Brain (organoid and tissue), 16 donors: ENCODE measurements at places on chromosomes 3 and 15.
A peak's percentile ranks its signal among the peaks of the same experiment; 100 is the strongest.

GRCh38 chr3:107589454-107589853 lies 66.7 kb downstream of the BBX start:
- no peak for DNase-seq

DNA sequence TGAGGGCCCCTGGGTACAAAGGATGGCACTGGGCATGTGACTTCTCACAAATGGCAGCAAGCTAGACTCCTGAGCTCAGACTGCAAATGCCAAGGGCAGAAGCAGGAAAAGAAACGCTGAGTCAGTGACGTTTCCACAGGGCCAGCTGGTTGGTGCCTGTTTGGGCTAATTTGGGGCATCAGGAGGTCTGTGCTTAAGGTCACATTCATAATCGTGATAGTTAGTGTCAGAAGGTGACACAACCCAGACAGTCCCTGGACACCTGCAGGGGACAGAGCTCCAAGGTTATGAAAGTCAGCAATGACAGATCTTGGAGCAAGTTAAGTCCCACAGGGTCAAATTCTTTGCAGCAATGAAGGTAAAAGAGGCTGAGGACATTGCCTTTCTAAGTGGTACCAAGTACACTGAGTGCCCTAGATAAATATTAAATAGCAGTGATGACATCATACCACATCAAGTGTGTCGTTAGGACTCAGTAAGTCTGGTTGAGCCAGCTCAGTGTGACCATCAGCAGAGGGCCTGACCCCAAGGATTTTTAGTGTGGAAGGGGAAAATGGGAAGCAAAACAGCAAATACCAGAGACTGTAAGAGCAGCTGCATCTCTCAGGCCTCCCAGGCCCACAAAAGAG lies 556.9 kb upstream of the CFAP20DC start:
- no peak for DNase-seq

- no peak for DNase-seq
These were observed 86.2 kb upstream of the COL6A5 start for GRCh38 chr3:130259166-130259874.

DNA sequence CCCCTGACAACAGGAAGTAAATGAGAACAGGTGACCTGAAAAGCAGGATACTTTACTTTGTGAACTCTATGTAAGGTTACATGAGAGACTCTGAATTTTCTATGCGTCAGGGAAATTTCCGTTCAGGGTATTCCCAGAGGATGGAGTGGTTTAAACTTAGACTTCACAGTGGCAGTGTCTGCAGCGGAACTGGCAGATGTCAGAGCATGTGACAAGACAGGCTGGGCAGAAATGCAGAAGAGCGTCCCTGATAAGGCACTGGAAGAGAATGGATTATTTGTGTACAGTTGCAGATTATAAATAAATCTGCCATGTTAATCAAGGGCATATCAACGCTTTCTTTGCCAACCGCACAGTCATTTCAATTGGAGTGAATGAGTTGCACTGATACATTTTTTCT lies 598.4 kb upstream of the ZNF717 start:
- DNase-seq: peak; percentile 31

DNA sequence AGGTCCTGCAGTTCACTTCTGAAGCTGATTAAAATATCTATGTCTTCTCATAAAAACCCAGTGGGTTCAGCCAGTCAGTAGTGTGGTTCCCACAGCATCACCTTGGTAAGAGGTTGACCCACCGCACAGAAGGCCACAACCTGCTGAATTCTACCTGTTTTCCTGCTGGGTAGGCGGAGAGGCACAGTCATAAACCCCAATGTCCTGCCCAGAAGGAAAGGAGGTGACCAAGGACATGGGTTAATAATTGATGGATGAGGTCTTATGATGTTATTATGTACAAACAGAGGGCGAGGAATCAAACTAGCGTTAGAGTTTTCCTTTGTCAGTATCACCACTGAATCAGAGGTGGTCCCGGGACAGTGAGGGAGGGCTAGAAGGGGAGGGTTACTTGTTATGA lies 27.8 kb downstream of the CA12 start:
- DNase-seq: no peak

DNA sequence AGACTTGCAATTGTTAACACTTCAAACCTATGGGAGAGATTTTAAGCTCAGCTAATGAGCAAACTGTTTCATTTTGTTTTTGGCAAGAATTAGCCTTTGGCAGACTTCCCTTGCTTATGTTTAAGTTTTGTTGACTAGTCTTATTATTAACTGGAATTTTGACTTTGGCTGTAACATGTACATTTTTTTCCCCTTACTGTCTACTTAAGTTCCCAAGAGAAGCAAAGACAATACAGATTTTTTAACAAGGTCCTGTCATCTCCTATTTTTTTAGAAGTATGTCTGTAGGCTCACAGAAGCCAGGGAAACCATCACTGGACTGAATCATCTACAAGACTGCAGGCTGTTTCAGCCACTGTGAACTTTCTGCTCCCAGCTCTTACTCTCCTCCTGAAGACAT lies 74.3 kb downstream of the DGKG start:
- peak; percentile 87 for DNase-seq

DNA sequence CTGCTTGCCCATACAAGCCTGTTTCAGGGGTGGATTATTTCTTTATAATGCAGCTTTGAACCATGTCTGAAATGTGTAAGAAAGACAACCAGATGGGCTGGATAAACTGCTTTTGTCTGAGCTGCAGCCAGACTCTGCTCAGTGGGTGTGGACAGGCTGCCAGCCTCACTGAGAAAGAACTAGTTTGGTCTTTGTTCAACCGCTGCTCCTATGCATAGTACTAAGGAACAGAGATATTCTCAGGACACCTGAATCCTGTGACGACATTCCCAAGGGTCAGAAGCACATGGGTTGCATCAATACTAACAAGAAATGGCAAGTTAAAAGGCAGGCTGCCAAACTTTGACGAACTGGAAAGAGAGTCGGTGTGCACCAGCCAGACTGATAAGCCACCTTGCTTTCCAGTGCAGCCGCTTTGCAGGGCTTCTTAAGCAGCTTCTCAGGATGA lies 57.2 kb downstream of the PLD1 start:
- peak; percentile 65 for DNase-seq

DNA sequence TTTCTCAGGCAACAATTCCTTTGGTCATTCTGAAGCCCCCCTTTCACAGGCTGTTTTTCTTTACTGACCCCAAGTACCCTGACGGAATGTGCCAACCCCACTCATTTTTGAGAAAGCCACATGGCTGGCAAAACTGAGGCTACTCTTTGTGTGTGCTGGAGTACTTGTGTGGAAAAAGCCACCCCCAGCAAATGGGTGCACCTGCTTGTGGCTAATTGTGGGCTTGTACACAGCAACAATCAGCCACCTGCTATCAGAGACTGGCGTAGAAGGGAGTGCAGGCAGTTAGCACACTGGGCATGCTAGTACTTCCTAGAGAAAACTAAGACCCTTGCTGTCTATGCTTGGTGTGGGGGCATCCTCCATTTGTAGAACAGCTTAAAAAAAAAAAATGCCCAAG lies 110.1 kb upstream of the LMOD3 start:
- no peak for DNase-seq

- no peak for DNase-seq
These were observed 53.5 kb downstream of the TBC1D2B start for GRCh38 chr15:78023865-78024518.

DNA sequence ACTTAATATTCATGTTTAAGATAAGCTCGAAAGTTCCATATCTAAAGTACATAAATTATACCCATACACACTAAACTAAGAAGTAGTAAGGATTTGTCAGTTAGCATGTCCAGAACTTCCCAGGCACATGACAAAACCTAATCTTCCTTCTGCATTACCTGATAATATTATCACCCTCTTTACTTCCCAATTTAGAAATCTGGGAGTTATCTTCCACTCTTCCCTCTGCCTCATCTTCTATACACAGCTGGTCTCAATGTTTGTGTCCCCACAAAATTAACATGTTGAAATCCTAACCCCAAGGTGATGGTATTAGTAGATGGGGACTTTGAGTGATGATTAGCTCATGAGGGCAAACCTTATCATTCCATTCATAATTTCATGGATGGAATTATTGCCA lies 15.3 kb downstream of the GABPB1 start:
- DNase-seq: no peak

- DNase-seq: peak; percentile 25
These were observed 382.4 kb downstream of the IL5RA start for GRCh38 chr3:2727610-2728318.

DNA sequence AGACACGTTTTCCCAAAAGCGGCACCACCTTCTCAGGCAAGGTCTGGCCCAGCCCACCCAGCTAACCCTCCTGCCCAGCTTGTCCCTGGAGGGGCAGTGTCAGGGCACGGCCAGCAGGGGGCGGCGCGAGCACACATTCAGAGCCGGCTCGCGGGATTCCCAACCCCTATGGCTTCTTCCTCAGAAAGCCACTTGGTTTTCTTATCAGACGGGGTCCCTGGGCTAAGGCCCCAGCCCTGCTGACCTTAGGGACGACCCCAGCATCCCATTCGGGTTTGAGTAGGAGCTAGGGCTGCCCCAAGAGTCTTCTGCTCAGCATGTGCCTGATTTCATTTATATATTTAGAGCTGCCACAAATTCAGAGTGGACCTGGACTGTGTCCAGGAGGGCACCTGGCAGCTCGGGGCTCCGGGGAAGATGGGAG lies 14.5 kb downstream of the RLBP1 start:
- peak; percentile 69 for DNase-seq

GRCh38 chr3:189146848-189147247 lies 24.9 kb upstream of the TPRG1 start:
- no peak for DNase-seq

DNA sequence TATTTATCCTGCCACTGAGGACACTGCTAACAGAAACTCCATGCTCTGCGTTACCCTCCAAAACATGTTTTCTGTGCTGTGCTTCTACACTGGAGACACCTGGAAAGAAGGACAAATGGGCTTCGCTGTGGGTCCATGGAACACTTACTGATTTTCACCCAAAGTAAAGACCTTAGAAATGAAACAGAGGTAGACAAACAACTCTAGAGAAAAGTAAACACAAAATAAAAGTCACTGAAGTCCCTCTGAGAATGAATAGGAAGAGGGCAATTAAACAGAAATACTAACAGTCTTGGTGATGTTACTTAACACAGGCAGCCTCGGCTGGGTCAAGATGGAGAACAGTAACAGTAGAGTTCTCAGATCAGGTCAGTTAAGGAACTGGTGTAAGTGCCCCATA lies 6.7 kb upstream of the STIMATE start:
- no peak for DNase-seq

GRCh38 chr3:71056327-71056726 lies 527.2 kb downstream of the FOXP1 start:
- no peak for DNase-seq

- DNase-seq: no peak
These were observed 153.6 kb downstream of the AKAP13 start for GRCh38 chr15:85534031-85534430.

GRCh38 chr3:56321383-56321782 lies 146.9 kb downstream of the ERC2 start:
- DNase-seq: no peak

DNA sequence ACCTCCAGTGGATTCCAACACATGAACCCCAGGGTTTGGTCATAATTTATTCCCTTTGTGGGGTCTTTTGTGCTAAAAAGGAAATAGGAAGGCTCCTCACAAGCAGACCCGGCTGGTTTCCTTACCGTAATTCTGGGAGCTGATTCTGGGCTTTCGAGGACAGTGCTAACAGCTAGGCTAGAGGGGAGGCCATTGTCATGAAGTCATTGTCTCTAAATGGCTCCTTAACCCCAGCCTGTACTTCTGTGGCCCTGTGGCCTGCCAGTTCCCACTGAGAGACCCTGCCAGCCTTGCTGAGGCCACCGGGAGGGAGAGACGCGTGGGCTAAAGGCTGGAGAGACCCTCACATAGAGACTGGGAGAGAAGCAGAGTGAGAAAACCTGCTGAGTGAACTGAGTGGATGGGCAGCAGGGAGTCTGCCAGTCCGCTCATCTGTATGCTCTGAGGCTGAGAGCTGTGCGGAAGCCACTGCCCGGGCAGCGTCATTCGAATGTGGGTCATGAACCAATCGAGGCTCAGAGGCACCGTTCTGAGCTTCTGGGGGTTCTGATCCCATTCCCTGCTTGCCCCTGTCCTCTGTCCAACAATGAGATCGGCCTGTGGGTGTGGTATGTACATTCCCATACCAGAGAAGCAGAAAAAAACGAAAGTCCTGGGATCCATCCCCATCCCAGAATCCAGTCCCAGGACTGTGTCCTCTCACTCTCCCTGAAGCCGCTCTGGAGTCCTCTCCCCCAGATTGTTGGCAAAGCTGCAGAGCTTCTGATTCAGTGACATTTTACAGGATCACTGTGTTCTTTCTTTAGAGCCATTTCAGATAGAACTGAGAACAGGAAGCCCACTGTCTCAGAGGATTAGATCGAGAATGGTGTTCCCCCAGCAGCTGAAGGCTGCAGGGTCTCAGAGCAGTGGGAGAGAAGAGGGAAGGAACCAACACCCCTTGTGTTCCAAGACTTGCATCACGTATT lies 21.3 kb upstream of the DGKG start:
- DNase-seq: peak; percentile 40

DNA sequence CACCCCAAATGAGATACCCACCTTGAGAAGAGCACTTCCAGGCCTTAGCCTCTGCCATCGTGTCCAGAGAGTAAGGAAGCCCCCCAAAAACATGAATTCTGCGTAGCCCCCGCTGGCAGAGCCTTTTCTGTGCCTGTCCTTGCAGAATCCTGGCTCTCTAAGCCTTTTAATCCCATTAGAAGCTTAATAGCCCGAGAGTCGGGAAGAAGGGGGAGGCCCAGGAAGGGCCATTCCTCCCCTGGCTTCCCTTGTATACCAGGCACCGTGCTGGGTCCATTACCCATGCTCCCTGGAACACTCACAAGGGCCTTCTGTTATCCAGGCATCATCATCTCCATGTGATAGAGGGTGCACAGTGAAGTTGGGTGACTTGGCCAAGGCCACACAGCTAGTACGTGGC lies 7.1 kb downstream of the SPTBN5 start:
- DNase-seq: no peak

GRCh38 chr3:35643495-35643894 lies 4.2 kb downstream of the ARPP21 start:
- peak; percentile 58 for DNase-seq

DNA sequence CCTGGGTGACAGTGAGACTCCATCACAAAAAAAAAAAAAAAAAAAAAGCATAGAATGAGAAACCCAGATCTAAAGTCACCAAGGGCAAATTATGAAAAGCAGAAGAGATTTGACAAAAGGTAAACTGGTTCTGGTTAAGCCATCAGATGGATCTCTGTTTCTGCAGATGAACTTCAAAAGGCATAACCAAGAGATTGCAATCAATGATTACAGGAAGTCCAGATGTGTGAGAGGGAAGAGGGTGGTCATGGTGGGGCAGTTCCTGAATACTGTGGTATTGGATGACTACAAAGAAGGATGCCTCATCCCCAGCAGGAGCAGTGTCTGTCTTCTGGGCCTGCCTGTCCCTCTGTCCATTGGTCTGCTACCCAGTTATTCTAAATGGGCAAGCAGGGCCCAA lies 3.8 kb downstream of the P4HTM start:
- DNase-seq: no peak

DNA sequence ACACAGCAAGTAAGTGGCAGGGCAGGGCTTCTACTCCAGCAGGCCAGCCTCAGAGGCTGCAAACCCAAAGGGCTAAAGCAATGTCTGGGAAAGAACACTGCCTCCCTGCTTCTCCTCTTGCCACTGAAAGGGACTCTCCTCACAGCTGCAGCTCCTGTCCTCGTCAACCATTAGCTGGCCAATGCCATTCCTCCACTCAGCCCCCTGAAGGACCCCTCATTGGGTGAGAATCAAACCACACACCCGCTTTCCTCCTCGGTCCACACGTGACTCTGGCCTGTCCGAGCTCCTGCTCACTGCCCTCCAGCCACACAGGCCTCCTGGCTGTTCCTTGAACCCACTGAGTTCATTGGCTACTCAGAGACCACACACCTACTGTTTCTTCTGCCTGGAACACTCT lies 253.7 kb upstream of the TLE3 start:
- no peak for DNase-seq

GRCh38 chr15:37007301-37007700 lies 93.0 kb downstream of the MEIS2 start:
- DNase-seq: no peak
